Non-pigmented ciliary epithelial cell (primary cell): ENCODE measurements at places on chromosomes 13 and 19.

- no peak for DNase-seq
Measured at GRCh38 chr19:9953802-9954542, 17.7 kb upstream of the OLFM2 start.

DNA sequence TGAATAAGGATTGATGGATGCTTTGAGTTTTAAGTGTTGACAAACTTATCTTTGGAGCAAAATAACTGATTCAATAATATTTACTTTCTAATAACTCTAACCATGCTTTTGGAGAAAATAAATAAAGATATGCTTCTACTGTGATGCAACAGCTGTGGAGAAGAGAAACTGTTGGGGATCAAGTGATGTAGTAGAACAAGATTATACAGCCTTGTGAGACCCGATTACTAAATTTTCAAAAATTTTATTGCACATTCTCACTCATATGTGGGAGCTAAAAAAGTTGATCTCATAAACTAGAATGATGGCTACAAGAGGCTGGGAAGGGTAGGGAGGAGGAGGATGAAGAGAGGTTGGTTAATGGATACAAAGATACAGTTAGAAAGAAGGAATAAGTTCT is 85.5 kb upstream of the OXGR1 start:
- DNase-seq = no peak

- DNase-seq = no peak
Measured at GRCh38 chr13:91544723-91545122, 146.3 kb downstream of the GPC5 start.

- no peak for DNase-seq
Measured at GRCh38 chr19:3517638-3518037, 11.5 kb downstream of the FZR1 start.

DNA sequence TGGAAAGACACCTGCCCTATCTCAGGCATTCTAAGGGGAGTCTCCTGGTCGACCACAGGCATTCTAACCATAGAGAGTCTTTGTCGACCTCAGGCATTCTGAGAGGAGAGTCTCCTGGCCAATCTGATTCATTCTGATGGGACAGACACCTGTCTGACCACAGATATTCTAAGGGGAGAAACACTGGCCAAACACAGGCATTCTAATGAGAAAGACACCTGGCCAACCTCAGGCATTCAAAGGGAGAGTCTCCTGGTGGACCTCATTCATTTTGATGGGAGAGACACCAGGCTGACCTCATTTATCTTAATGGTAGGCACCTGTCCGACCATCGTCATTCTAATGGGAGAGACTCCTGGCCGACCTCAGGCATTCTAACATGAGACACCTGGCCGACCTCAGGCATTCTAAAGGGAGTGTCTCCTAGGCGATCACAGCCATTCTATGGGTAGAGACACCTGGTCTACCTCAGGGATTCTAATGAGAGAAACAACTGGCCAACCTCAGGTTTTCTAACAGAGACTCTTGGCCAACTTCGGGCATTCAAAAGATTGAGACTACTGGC is 1351.5 kb downstream of the UQCRFS1 start:
- no peak for DNase-seq

DNA sequence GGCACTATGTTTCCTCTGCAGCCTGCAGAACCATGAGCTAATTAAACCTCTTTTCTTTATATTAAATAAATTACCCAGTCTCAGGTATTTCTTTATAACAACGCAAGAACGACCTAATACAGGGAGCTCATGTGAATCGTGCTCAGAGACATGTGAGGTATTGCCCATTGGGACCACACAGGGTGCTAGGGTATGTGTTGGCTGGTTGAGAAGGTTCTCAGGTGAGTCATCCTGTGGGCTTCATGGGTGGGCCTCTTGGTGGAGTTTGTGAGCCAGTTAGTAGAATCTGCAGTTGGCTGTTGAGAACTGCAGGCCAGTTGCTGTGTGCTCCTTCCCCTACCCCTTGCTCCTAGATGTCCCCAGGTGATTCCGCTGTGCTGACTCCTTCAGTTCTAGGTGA is 163.0 kb downstream of the HS6ST3 start:
- no peak for DNase-seq

DNA sequence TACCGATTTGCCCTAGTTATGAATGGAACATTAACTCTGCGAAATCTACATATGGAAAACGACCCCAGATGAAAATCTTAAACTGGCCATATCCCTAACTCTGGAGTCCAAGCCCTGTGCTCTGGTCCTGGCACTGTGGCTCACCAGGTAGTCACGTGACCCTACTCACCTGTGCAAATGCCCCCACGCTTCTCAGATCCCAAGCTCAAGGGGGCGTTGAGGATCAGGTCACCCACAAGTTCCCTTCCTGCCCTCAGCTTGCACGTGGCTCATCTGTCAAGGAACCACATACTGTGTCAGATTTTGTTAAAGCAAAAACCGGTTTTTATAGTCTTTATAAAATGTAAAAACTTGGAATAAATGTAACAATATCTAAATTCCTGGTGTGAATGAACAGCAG is 324.0 kb downstream of the SHISA2 start:
- no peak for DNase-seq

GRCh38 chr13:110305001-110305400 is 2.0 kb downstream of the COL4A1 start:
- DNase-seq = no peak

- DNase-seq = no peak
Measured at GRCh38 chr19:14395262-14395661, 14.0 kb downstream of the ADGRE5 start.

- DNase-seq = no peak
Measured at GRCh38 chr19:44903602-44904425, 1.8 kb upstream of the APOE start.

- no peak for DNase-seq
Measured at GRCh38 chr19:48290771-48291488, 21.0 kb downstream of the ZNF114 start.

DNA sequence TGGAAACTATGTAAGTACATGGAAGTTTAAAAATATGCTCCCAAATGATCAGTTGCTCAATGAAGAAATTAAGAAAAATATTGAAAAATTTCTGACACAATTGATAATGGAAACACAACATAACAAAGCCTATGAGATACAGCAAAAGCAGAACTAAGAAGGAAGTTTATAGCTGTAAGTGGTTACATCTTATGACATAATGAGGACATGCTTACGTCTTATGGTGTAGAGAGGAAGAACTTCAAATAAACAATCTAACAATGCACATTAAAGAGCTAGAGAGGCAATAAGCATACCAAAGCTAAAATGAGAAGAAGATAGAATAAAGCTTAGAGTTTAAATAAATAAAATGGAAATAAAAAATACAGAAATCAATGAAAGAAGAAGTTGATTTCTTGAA is 50.0 kb upstream of the CEACAM21 start:
- no peak for DNase-seq

- DNase-seq = no peak
Measured at GRCh38 chr19:17688853-17689595, 870 bp upstream of the UNC13A start.

DNA sequence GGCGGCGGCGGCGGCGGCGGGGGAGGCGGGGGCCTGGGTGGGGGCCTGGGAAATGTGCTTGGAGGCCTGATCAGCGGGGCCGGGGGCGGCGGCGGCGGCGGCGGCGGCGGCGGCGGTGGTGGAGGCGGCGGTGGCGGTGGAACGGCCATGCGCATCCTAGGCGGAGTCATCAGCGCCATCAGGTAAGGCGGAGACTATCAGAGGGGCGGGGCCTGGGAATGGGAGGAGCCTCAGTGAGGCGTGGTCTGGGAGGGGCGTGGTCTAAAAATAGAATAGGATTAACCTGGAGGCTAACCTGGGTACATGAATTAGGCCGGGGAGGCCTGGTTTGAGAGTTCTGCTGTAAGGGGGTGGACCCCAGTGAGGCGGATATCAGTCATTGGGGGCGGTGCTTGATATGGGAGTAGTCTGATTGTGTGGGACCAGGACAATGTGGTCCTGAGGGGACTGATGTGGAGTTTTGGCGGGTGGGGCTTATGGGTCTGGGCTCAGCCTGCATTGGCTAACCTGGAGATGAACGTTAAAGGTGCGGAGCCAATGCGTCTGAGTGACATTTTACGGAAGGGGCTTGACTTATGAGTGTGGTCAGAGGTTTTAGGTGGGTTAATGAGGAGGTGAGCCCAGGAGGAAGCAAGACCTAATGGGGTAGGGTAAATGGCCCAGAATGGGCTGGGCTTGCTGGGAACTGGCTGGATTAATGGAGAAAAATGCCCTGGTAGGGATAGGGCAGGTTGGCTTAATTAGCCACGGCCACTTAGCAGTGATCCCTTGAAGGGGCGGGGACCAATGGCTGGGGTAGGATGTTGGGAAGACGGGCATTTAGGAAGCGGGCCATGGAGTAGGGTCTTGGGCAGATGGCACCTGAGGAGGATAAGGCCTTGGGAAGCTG is 1.4 kb downstream of the CAPNS1 start:
- DNase-seq = no peak

GRCh38 chr13:31545616-31546015 is 193.7 kb upstream of the RXFP2 start:
- DNase-seq = no peak

- peak; percentile 79 for DNase-seq
Measured at GRCh38 chr19:48872884-48873475, 759 bp downstream of the PPP1R15A start.

GRCh38 chr13:74866101-74866500 is 615.9 kb downstream of the TBC1D4 start:
- DNase-seq = no peak

DNA sequence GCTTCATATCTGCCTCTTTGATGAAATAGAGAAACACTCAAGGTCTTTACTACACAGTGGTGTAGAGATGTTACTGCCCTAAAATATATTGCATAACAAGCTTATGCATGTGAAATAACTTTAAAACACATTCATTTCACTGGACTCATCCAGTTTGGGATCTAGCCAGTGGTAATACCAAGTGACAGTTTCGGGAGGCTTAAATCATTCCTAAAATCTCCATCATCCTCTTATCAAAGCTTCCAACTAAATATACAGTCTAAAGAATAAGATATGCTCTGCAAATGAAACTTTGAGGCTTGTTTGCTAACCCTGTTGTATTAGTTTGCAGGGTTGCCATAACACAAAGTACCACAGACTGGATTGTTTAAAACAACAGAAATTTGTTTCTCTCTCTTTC is 52.8 kb downstream of the THSD1 start:
- DNase-seq = no peak

DNA sequence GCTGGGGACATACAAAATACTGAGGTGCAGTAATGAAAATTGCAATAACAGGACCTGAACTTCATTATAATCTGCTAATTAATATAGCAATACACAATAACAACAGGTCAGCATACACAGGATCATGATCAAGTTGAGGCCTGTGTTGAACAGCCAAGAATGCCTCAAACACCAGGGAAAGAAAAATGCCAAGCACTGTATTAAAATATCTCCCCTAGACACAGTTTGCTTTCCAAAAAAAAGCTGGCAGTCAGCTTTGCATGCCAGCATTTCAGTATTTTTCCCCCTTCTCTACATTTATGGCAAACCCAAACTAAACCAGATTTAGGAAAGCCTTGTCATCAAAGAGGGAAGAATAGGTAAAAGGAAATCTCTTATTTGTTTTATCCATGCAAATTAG is 226.9 kb downstream of the LHFPL6 start:
- DNase-seq = no peak

- DNase-seq = no peak
Measured at GRCh38 chr13:78680115-78680561, 21.2 kb upstream of the OBI1 start.

GRCh38 chr13:35791184-35791851 is 314.8 kb upstream of the MAB21L1 start:
- DNase-seq = peak; percentile 15

DNA sequence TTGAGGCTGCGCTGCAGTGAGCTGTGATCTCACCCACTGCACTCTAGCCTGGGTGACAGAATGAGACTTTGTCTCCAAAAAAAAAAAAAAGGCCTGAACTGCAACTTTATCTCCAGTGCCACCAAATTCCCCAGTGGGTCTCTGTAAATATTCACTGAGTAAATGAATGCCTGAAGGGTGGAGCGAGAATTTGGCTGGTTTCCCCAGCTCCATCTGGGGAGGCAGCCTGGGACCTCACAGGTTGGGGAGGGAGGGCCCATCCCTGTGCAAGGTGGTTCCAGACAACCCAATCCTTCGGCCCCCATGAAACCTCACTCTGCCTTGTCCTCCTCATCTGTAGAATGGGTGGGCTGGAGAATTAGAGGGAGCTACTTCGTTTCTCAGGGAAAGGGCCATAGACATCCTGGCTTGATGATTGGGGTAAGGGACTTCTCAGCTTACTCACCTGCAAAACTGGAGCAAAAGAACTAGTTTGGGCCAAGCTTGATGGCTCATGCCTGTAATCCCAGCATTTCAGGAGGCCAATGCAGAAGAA is 4.2 kb upstream of the PKN1 start:
- no peak for DNase-seq

GRCh38 chr19:35013041-35013819 is 13.1 kb downstream of the GRAMD1A start:
- no peak for DNase-seq

DNA sequence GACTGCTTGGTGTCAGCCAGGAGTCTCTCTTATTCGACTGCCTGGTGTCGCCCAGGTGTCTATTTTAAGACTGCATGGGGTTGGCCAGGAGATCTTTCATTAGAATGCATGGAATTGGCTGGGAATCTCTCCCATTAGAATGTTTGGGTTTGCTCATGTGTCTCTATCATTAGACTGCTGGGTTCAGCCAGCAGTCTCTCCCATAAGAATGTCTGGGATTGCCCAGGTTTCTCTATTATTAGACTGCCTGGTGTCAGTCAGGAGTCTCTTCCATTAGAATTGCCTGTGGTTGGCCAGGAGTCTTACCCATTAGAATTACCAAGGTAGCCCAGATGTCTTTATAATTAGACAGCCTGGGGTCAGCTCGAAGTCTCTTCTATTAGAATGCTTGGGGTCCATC is 1496.0 kb downstream of the UQCRFS1 start:
- DNase-seq = no peak

DNA sequence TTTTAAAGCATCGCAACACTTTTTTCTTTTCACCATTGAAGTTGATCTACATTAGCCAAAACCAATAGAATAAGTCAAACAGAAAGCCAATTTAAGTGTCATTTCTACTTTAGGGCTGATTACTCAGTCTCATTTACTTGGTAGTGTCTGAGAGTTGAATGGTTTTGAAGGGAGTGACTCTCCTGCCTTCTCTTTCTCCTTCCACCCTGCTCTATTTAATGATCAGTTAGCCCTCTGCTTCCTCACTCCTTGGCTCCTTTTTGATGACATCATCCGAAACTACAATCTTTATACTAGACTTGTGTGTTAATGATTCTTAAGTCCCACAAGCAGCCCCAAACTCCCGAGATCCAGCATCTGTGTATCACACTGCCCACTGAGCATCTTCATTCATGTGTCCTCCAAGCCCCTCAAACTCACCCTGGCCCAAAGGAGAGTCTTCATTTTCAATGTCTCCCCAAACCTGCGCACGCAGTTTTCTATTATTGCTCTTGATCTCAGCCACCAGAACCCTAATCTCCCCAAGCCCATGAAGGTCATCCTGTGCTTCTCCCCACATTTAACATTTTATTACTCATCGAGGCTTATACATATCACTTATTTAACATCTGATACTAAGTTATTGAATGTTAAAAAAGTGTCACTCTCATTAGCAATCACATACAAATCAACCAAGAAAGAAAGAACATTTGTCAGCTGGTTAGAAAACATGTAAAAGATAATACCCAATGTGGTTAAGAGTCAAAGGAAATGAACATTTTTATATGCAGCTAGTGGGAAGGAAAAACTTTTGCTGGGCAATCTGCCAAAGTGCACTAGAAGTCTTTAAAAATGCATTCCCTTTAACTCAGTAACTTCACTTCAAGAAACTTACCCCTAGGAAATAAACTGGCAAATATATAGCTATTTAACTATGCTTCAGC is 32.2 kb upstream of the ARGLU1 start:
- DNase-seq = peak; percentile 70

GRCh38 chr19:8922591-8922990 is 87.6 kb downstream of the MUC16 start:
- no peak for DNase-seq

GRCh38 chr19:35034588-35035382 is 4.5 kb downstream of the SCN1B start:
- no peak for DNase-seq
